ENCODE measurements at places on chromosomes 7 and 10. TPM values are rescaled to one million over a fixed set of nuclear protein-coding genes. Genes with fewer than 3 reads are reported as not detected.

GRCh38 chr7:91374321-91374989 lies 110.2 kb downstream of the FZD1 start:
- no peak for DNase-seq
- H3K36me3 ChIP-seq = no peaks in the 10 kb centered on the region
- no peaks in the 10 kb centered on the region for H3K4me1 ChIP-seq
- H3K27ac ChIP-seq = no peak overlapping the region
- H3K4me3 ChIP-seq = no peak overlapping the region

LIPM gene
- not detected for polyA plus RNA-seq

ZNF736 gene
- 1.4 TPM for polyA plus RNA-seq

GRCh38 chr7:22066522-22066921 lies 120.8 kb upstream of the CDCA7L start:
- H3K4me1 ChIP-seq = no peaks in the 10 kb centered on the region
- no peaks in the 10 kb centered on the region for H3K36me3 ChIP-seq
- H3K27me3 ChIP-seq = peaks cover 2% of the 10 kb centered on the region

GPER1 gene
- polyA plus RNA-seq = 0.31 TPM

- no peaks in the 10 kb centered on the region for H3K36me3 ChIP-seq
- H3K4me3 ChIP-seq = no peak overlapping the region
- peaks cover 2% of the 10 kb centered on the region for H3K27me3 ChIP-seq
- no peak overlapping the region for H3K27ac ChIP-seq
- DNase-seq = no peak
Measured at GRCh38 chr10:133040198-133040597, 47.5 kb upstream of the ADGRA1 start.

TET1 gene
- polyA plus RNA-seq = not detected

- no peak overlapping the region for H3K27ac ChIP-seq
- H3K4me1 ChIP-seq = peaks cover 9% of the 10 kb centered on the region
- DNase-seq = no peak
- H3K4me3 ChIP-seq = no peak overlapping the region
Measured at GRCh38 chr7:33258491-33258951, 129.2 kb downstream of the BBS9 start.

DNA sequence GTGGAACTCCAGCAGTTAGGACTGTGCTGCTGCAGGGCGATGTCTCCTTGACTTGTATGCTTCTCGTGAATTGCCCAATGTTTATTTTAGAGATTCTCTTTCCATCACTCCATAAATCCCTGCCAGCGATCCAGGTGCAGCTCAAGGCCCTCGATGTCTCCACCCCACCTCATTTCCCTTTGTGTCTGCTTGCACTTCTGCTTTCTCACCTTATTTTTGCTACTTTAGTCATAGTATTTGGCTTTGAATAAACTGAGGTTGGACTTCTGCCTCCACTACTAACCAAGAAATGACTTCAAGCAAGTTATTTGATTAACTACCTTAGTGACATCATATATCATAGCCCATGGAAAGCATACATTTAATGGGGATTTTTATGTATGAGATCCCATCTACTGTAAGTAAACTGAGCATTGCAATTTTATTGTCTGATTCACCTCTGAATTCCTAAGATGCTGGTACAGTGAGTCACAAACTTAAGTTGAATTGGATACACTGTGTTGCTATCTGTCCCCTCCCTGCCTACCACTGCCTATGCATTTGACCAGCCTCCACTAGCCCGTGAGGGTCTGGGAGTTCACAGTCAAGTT lies 255.8 kb downstream of the ABCA13 start:
- no peaks in the 10 kb centered on the region for H3K27me3 ChIP-seq
- H3K4me1 ChIP-seq = no peaks in the 10 kb centered on the region
- DNase-seq = no peak

- H3K36me3 ChIP-seq = no peaks in the 10 kb centered on the region
- H3K27ac ChIP-seq = no peak overlapping the region
- no peak for DNase-seq
Measured at GRCh38 chr7:90192876-90193750, 18.4 kb upstream of the STEAP2 start.

GRCh38 chr7:2941216-2941859 lies 97.2 kb upstream of the GNA12 start:
- peaks cover 23% of the 10 kb centered on the region for H3K4me1 ChIP-seq
- peak overlapping the region; percentile 23 for H3K27ac ChIP-seq

CUZD1 gene
- 0.82 TPM for polyA plus RNA-seq

DNA sequence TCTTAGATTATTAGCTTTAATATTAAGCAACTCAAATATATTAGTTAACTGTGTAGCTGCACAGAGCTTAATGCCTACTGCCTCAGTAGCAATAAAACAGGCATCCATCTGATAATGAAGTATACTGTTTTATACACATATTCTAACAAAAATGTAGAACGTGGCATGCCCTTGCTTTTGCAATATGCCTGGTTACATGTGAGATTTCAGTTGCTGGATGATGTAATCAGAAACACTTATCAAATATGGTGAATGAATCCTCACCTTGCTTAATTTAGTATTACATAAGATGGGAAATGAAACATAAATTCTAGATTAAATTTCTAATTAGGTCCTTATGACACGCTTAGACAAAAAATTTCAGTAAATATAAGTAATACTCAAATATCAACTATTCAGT lies 8.0 kb downstream of the DNAJC1 start:
- no peak overlapping the region for H3K27ac ChIP-seq
- no peaks in the 10 kb centered on the region for H3K36me3 ChIP-seq
- DNase-seq = no peak
- H3K4me3 ChIP-seq = no peak overlapping the region
- H3K4me1 ChIP-seq = peaks cover 67% of the 10 kb centered on the region

CYP3A5 gene
- polyA plus RNA-seq = not detected

VAX1 gene
- polyA plus RNA-seq = not detected

DNA sequence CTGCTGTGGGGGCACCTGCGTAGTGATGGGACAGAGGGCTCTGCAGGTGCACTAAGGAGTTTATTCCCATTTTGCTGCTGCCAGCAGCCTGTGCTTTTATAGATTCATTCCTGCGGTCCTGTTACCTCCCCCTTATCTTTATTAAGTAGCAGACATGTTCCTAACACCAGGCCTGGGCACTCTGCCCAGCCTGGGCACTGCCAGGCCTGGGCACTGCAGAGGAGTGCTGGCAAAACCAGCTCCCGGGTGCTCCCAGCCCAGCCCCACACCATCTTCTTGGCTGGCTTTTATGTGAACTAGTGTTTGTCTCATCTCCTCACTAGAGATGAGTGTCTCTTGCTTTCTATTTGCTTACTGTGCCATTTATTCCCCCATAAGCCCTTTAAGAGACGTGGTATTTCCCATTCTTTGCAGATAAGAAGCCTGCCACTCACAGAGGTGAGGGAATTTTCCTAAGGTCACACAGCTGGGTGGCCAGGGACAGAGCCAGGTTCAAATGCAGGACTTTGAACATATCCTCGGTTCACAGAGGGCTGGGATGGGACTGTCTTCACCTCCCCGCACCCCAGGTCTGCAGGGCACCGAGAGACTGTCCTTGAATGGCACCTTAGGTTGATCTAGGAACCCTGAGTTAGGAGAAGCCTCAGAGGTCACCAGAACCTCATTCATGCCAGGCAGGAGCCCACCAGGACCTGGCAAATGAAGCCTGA lies 14.6 kb upstream of the DRGX start:
- H3K27ac ChIP-seq = no peak overlapping the region
- H3K27me3 ChIP-seq = peaks cover 10% of the 10 kb centered on the region
- H3K4me1 ChIP-seq = no peaks in the 10 kb centered on the region
- H3K36me3 ChIP-seq = no peaks in the 10 kb centered on the region
- no peak for DNase-seq

- DNase-seq = no peak
- H3K4me3 ChIP-seq = no peak overlapping the region
- no peaks in the 10 kb centered on the region for H3K4me1 ChIP-seq
- no peak overlapping the region for H3K27ac ChIP-seq
- peaks cover 8% of the 10 kb centered on the region for H3K27me3 ChIP-seq
- H3K36me3 ChIP-seq = no peaks in the 10 kb centered on the region
Measured at GRCh38 chr10:33460505-33461294, 126.2 kb upstream of the NRP1 start.

- peaks cover 50% of the 10 kb centered on the region for H3K27me3 ChIP-seq
- H3K4me3 ChIP-seq = peak overlapping the region; percentile 80
- H3K27ac ChIP-seq = no peak overlapping the region
- no peaks in the 10 kb centered on the region for H3K36me3 ChIP-seq
- no peak for DNase-seq
Measured at GRCh38 chr7:27164367-27165088, 809 bp downstream of the HOXA9 start.

PIP gene
- polyA plus RNA-seq = not detected

CCZ1 gene
- polyA plus RNA-seq = 83.7 TPM

DNA sequence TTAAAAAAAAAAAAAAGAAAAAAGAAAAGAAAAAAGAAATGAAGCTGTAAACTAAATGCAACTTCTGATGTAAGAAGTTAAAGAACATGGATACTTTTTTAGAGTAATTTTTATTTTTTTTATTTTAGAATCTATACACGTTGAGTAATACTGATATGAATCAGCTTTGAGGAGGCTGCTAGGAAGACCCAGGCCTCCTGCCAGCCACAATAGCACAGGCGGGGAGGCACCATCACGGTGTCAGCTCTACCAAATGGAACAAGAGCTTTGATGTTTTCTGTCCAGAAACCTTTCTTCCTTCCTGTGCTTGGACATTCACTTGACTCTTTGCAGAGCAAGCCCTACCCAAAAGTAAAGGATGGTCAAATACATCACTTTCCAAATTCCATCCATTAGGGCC lies 45.3 kb upstream of the EGR2 start:
- no peak for DNase-seq
- no peak overlapping the region for H3K4me3 ChIP-seq
- peaks cover 3% of the 10 kb centered on the region for H3K27me3 ChIP-seq
- H3K4me1 ChIP-seq = peaks cover 34% of the 10 kb centered on the region
- H3K36me3 ChIP-seq = no peaks in the 10 kb centered on the region

GRCh38 chr7:110296321-110296720 lies 794.6 kb upstream of the LRRN3 start:
- H3K36me3 ChIP-seq = no peaks in the 10 kb centered on the region
- H3K27ac ChIP-seq = no peak overlapping the region
- no peak overlapping the region for H3K4me3 ChIP-seq
- H3K27me3 ChIP-seq = no peaks in the 10 kb centered on the region
- DNase-seq = no peak
- no peaks in the 10 kb centered on the region for H3K4me1 ChIP-seq

- no peaks in the 10 kb centered on the region for H3K36me3 ChIP-seq
- no peak for DNase-seq
- H3K27me3 ChIP-seq = peaks cover 3% of the 10 kb centered on the region
- H3K4me3 ChIP-seq = no peak overlapping the region
- no peaks in the 10 kb centered on the region for H3K4me1 ChIP-seq
- no peak overlapping the region for H3K27ac ChIP-seq
Measured at GRCh38 chr7:94266238-94266644, 128.5 kb upstream of the COL1A2 start.

GRCh38 chr7:66125052-66125694 lies 10.5 kb downstream of the CRCP start:
- peak overlapping the region; percentile 68 for H3K4me3 ChIP-seq
- H3K36me3 ChIP-seq = peaks cover 4% of the 10 kb centered on the region
- DNase-seq = peak; percentile 49
- peak overlapping the region; percentile 98 for H3K27ac ChIP-seq

ITGA8 gene
- polyA plus RNA-seq = not detected

DNA sequence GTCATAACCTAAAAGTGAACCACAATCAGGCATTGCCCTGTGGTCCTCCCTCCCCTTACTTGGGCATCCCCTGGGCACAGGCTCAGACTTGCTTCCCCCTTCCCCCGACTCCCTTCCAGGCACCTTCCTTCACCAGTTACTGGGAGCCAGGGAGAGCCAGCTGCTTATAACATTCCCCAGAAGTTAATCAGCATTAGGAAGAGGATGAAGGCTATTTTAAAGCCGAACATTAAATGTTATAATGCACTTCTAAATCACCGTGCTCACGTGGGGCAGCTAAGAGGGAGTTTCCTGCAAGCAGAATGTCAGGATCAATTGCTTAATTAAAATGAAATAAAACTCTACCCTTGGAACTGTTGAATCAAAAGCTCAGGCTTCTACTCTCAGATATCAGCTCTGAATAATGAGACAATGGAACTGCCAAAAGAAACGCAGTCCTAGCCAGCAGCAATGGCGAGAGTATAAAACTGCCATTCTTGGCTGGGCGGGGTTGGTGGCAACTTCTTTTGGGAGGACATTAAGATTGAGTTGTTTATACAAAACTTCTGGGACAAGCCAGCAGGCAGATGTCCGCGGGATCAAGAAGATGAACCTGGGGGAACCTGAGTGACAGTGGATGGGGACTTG lies 169.5 kb downstream of the FANK1 start:
- no peaks in the 10 kb centered on the region for H3K4me1 ChIP-seq
- H3K36me3 ChIP-seq = peaks cover 8% of the 10 kb centered on the region
- H3K4me3 ChIP-seq = no peak overlapping the region
- H3K27me3 ChIP-seq = peaks cover 4% of the 10 kb centered on the region
- no peak overlapping the region for H3K27ac ChIP-seq

DNA sequence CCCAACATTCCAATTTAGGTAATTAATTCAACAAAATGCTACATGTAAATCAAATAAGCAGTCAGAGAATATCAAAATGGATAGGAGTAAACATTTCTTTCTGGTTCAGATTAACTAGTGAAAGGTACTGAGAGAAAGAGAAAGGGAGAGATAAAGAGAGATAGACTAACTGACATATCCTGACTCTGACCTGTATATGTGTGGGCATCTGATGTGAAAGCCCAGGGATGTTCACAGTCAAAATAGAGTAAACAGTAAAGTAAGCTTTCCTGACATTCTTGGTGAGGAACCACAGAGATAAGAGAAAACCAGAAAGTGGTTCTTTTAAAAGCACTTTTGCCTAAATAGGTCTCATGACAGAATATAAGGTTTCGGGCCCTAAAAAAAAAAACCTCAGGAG lies 37.5 kb upstream of the ANK3 start:
- H3K4me3 ChIP-seq = no peak overlapping the region
- H3K36me3 ChIP-seq = no peaks in the 10 kb centered on the region
- no peaks in the 10 kb centered on the region for H3K27me3 ChIP-seq
- H3K27ac ChIP-seq = no peak overlapping the region

CRYGN gene
- polyA plus RNA-seq = not detected

- no peaks in the 10 kb centered on the region for H3K4me1 ChIP-seq
- H3K27me3 ChIP-seq = peaks cover 25% of the 10 kb centered on the region
- no peak overlapping the region for H3K27ac ChIP-seq
- no peak for DNase-seq
- no peak overlapping the region for H3K4me3 ChIP-seq
- no peaks in the 10 kb centered on the region for H3K36me3 ChIP-seq
Measured at GRCh38 chr7:128724743-128725142, 14.4 kb upstream of the CALU start.

DNA sequence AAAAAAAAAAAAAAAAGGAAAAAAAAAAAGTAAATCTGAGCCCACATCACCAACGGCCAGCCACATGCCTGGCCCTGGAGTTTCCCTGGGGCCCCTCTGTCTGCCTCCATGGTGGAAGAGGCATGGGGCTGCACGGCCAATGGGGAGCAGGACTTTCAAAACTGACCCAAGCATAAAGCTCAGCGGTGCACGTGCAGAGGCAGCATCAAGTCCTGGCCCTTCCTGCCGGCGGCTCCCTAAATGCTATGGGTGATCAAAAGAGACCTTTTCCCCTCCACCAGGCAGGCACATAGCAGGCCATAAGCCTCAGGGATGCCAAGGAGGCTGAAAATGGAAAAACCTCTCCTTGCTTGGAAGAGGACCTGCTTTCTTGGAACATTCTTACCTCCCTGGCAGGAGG lies 94.3 kb downstream of the OAT start:
- no peak for DNase-seq
- H3K36me3 ChIP-seq = no peaks in the 10 kb centered on the region
- no peaks in the 10 kb centered on the region for H3K4me1 ChIP-seq
- no peak overlapping the region for H3K4me3 ChIP-seq
- H3K27ac ChIP-seq = no peak overlapping the region
- no peaks in the 10 kb centered on the region for H3K27me3 ChIP-seq

SLC35G1 gene
- polyA plus RNA-seq = 0.78 TPM

Data from immature natural killer cell (primary cell).